ENCODE measurements at places on chromosomes 5 and 9. TPM values are rescaled to one million over a fixed set of nuclear protein-coding genes. Genes with fewer than 3 reads are reported as not detected.

- no peak for DNase-seq
Measured at GRCh38 chr5:76642390-76643040, 19.3 kb upstream of the F2RL2 start.

DNA sequence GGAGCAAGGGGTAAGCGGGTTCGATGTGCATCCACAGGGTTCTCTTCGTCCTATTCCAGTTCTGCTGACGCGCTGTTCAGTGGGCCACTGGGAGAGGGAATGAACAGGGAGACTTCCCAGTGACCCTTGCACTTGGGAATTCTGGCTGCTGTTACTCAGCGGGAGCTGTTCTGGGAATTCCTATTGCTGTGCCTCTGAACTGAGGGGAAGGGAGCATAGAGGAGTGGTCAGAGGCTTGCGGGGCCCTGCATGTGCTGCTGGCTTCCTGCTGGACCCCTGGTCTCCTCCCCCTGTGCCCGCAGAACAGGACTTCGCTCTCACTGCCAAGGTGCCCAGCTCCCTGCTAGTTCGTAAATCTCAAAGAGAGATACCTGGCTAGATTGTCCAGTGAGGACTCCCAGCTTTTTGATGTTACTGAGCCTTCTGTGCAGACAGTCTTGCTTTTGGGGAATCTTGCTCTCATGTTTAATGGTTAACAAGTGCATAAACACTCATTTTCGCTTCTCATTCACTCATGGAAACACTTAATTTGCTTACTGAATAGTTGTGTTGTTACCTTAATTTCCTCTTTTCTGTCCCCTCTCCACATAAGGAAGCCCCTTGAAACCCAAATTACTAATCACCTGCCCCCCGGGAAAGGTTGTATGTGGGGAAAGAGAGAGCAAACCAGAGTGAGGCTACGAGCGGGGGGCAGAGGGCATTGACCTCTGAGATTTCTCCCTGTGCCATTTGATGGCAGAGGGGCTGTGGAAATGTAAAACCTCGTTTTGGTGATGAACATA, 5.9 kb downstream of the TRIO start:
- no peak for DNase-seq

DNA sequence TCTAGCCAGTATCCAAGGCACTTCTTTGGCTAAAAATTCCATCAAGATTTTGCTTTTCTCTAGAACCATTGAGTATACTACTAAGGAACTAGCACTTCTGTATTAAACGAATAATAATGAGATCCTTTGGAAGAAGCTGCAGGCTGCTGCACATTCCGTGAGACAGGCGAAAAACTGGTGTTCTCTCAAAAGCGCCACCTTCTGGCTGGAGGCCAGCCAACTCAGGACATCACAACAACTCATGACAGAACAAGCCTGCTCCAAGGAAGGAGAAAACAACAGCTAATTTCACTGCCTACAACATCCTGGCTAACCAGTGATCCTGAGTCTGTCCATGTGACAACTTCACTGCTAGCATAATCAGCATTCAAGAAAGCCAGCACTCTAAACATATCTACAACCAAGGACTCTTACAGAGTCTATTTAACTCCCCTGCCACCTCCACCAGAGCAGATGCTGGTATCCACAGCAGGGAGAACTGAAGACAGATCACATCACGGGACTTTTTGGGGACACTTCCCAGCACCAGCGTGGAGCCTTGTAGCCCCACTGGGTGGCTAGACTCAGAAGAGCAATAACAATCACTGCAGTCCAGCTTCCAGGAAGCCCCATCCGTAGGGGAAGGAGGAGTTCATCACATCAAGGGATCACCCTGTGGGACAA, 150.5 kb downstream of the YTHDC2 start:
- peak; percentile 34 for DNase-seq

DNA sequence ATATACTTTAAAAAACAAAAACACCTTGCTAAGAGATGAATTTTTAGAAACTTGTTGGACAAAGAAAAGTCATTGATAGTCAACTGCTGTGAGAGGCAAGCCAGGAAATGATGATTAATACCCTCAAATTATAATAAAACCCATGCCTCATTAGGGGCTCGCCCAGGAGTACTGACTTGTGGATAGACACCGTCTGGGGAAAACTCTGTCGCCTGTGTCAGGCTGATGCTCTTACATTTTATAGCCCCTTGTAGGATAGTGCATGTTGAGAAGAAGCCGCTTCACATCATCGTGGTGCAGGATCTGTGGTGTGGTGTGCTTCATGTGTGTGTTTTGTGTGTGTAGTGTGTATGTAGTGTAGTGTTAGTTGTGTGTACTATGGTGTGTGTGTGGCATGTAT, 39.1 kb downstream of the SYK start:
- DNase-seq: no peak

The TAF1L gene
- total RNA-seq: not detected

The GPRIN1 gene
- total RNA-seq: 4.6 TPM

Measured in activated naive CD4-positive, alpha-beta T cell treated with anti-CD3 and anti-CD28 coated beads, Interleukin-2, amount 50 U/mL, for 72 hours (primary cell).